Ureter (tissue), 1 donor: ENCODE measurements at places on chromosomes 11 and 22. TPM values are rescaled to one million over a fixed set of nuclear protein-coding genes. Genes with fewer than 3 reads are reported as not detected.

DNA sequence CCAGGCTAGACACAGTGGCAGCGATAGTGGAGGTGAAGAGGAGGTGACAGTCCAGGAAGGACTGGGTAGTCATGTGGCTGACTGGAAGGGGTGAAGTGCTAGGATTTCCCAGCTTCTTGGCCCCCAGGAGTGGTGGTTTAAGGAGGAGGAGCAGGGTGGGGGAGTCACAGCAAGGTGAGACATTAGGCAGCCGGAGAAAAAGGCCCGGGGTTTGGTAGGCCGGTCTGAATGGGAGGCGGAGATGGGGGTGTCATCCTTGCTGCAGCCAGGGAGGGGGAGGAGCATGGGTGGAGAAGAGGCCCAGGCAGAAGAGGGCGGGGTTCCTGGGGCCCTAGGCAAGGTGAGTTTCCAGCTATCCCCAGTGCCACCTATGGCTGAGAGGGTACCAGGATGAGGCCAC lies 6.1 kb downstream of the SIPA1 start:
- no peak for DNase-seq

GRCh38 chr22:28103596-28103995 lies 184.5 kb upstream of the PITPNB start:
- DNase-seq, result no peak

DNA sequence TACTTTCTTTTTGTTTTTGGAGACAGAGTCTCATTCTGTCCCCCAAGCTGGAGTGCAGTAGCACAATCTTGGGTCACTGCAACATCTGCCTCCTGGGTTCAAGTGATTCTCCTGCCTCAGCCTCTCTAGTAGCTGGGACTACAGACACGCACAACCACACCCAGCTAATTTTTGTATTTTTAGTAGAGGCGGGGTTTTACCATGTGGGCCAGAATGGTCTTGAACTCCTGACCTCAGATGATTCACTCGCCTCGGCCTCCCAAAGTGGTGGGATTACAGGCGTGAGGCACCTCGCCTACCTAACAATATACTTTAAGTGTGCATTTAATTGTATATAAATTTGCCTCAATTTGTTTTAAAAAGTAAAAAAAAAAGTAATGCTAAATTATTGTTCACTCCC lies 38.4 kb downstream of the GRK3 start:
- DNase-seq, result no peak

DNA sequence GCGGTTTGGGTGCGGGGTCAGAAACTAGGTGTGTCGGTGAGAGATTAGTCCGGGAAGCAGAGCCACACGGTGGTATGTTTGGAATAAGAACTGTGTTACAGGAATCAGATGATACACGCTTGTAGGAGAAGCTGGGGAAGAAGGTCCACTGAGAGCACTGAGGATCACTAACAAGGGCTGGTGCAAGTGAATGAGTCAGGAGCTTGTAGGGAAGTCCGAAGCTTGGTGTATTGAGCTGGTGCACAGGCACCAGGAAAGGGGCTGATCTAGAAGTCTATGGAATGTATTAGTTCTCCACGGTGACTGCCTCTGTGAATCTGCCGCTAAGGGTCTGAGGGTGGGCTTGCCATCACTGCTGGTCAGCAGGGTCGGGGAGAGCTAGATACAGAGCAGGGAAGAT lies 18.8 kb upstream of the GRK3 start:
- no peak for DNase-seq

- no peak for DNase-seq
Observed at GRCh38 chr22:20237480-20238440, 30.4 kb downstream of the RTN4R start.

DNA sequence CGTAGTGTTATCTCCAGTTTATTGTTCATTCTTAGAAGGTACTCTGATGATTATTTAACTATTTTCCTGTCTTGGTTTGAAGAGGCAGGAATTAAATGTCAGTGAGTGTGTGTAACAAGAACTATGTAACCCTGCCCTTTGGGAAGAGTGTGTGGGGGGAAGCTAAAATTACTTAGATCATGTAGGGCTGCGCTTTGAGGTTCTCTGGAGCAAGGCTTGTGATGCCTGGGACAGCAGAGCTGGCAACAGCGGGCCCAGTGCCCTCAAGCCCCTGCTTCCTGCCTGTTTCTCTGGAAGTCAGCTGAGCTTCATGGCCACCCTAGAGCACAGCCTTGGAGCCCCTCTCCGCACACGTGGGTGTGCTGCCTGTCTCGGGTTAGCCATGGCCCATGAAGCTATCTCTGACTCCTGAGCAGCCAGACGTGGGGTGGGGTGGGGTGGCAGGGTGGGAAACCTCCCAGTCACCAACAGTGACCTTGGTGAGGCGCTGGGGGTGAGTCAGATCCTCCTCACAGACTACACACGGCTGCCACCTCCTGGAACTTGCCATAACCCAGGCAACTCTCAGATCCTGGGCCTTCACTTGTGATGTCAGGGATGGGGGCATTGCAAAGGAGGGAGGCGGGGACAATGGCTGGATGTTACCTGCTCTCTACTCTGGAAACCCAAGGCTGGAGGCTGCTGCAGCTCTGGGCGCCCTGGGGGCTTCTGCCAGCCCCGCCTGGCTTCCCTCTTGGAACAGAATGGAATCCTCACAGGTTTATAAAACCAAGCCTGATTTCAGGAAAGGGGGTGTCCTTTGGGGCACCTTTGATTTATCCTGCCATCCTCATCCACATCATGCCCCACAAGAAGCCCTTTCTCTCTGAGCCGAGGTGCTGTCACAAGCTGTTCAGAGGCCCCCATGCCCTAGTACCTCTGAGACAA lies 88.6 kb downstream of the SNX19 start:
- no peak for DNase-seq

GRCh38 chr11:109750964-109751363 lies 329.0 kb downstream of the C11orf87 start:
- no peak for DNase-seq

- DNase-seq, result no peak
Observed at GRCh38 chr11:36465449-36466163, 44.5 kb downstream of the TRAF6 start.

GRCh38 chr11:78655561-78655960 lies 80.9 kb upstream of the NARS2 start:
- no peak for DNase-seq

Gene GGTLC3
- 0.57 TPM for total RNA-seq

Gene UCP3
- total RNA-seq, result 1.9 TPM
